ENCODE measurements at places on chromosomes 12 and 14.

GRCh38 chr14:39107591-39107996 is 4.6 kb upstream of the SEC23A start:
- no peak for DNase-seq

DNA sequence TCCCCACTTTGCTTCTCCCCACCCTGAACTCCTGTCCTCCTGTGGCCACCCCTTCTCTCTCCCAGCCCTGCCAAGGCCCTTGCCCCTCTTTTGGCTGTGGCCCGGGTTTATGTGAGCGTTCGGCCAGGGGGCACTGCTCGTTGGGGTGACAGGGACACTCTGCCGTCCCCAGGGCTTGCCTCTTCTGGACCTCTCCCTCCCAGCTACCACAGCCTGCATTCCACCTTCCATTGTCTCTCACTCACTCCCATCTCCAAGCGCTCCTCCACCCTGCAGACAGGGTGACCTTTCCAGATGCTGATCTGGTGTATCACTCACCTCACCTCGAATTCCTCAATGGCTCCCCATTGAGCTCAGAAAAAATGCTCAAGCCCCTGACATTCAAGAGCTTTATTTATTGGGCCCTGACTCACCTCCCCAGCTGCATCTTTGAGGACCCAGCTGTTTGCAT is 1.4 kb downstream of the SERPINA9 start:
- DNase-seq: no peak

DNA sequence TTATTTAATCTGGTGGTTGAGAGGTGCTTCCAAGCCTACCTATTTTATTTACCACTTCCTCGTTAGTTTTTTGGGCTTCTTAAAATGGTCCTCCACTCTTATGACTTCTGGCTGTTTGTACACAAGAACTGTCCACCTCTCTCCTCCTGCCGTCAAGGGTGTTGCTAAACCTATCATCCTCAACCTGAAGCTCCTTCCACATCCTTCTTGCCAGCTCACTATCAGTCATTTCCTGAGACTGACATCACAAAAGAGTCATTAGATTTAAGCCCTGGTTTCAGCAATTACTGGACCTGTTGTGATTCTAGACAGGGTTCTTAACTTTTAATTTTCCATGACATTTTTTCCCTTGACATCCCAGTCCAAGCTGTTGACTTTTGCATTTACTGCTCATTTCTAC is 91.9 kb downstream of the BICD1 start:
- DNase-seq: no peak

GRCh38 chr14:51917193-51917592 is 56.8 kb downstream of the GNG2 start:
- DNase-seq: no peak

- DNase-seq: no peak
Observed at GRCh38 chr12:39372929-39373328, 70.0 kb downstream of the KIF21A start.

All from stimulated activated CD4-positive, alpha-beta T cell treated with anti-CD3 and anti-CD28 coated beads, TNF-alpha, amount 100 ng/mL, for 24 hours (primary cell).